Left renal pelvis (tissue), 4 donors: ENCODE measurements at places on chromosomes 1 and 21.

GRCh38 chr21:20030390-20030789 is 967.8 kb upstream of the NCAM2 start:
- no peak for DNase-seq

- DNase-seq = no peak
These were observed 89.5 kb downstream of the XCL2 start for GRCh38 chr1:168454211-168454815.

DNA sequence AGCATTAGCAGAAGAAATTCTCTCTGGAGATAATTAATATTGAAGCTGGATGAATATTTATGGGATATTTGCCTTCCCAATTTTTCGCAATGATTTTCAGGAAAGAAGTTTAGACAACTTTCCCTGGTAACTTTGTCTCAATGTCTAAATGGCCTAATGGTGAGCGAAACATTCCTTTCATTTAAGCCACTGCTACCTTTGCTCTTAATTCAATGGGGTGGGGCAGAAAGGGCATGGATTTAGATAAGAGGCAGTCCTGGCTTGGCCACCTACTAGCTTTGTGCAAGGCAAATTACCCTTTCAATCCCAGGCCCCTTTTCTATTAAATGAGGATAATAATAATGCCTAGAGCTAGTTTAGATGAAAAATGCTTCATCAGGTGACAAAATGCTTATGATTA is 27.1 kb upstream of the LYST start:
- DNase-seq = no peak

DNA sequence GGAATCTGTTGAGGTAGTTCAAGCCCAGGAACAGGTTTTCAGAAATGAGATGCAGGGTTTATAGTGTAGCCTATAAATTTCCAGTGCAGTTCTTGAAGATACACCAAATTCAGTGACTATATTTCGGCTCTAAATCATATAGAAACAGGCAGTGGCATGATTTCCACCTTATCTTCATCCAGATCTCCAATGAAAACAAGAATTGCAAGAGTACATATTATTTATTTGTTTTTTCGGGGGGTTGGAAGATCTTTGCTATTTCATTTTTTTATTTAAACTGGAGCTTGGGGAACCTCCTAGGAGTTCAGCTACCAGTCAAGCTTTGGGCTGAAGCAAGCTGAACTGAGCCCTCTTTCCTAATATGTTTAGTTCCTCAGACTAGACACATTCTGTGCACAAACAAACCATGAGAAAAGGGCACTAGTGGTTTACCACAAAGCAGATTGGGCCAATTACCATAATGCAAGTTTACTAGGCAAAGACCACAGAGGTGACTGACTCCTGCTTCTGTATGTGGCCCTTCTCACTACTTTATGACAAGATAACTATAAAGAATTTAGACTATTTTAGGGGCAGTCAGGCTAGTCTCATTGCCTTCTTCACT is 68.5 kb downstream of the RGS2 start:
- no peak for DNase-seq

DNA sequence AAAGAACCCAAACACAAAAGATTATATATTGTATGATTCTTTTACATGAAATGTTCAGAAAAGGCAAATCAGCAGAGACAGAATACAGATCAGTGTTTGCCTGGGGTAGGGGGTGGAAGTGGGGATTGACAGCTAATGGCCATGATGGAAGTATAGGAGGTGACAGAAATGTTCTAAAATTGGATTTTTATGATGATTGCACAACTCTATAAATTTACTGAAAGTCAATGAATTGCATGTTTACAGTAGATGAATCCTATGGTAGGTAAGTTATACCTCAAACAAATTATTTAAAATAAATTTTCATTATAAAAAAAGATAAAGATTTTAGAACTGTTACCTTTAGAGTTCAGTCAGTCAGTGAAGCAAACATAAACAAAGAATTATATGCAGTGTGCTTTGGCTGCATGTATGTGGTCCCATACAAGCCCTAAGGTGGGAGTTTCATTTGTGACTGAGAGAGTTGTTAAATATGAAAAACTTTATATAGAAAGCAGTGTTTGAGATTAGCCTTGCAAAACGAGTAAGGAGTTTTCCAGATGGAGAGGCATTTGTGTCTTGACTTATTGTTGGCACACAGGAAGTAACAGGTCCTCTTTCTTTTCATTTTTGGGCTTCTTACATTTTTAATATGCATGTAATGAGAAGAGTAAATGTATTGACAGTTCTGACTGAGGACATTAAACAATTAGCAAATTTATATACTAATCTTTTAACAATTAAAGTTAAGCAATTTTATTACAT is 115.6 kb upstream of the KIAA1614 start:
- DNase-seq = no peak

DNA sequence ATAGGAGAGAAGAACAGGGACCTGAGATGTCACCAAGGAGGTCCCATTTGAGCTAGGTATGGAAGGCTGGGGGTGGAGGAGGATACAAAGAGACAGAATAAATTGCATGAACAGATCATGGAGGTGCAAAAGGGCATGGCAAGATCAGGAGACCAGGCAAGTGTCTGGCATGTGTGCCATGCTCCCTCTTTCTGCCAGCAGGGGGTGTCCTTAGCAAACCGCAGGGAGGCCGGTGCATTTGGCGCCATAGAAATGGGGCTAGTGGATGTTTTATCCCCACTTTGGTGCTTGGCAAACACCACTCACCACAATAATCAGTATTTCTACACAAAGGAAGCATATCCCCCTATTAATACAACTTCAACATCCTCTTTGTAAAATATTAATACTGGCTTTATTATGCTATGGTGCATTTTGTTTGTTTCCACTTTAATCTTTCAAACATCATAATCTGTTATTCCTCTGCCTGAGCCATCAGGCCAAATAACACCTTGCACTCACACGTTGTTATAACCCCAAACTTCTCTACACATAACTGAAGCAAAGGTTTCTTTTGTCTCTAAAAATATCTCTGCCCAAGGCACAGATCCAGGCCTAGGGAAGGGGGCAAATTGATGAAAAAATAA is 25.9 kb downstream of the S100A6 start:
- no peak for DNase-seq

DNA sequence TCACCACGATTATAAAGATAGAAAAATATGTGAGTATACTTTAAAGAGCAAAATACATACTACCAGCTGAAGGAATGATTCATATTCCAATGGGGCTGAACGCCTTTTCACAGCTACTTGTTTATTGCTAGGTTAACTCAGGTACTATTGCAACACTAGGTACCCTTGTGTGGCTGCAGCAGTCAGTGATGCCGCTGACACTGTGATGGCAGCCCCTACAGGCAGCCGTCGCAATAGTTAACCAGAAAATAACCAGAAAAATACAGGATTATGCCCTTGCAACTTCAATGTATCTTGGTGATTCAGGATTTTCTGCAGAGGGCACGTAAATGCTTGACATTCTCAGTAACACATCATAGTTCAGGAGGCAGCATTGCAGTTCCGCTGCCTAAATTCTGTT is 1.6 kb upstream of the MARK1 start:
- no peak for DNase-seq

DNA sequence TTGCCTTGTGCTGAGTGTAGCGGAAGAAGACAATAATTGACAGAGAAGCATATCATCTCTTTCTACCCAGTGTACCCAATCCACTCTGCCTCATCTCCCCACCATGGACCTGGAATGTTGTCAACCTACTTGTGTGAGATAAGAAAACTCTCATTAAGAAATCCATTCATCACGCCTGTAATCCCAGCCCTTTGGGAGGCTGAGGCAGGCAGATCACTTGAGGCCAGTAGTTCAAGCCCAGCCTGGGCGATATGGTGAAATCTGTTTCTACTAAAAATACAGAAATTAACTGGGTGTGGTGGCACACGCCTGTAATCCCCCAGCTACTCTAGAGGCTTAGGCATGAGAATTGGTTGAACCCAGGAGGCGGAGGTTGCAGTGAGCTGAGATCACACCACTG is 209.6 kb downstream of the PBX1 start:
- no peak for DNase-seq

- no peak for DNase-seq
These were observed 17.8 kb upstream of the GUCA2B start for GRCh38 chr1:42135426-42135825.
